Type B pancreatic cell (in vitro differentiated cells): ENCODE measurements at places on chromosomes 2 and 18. TPM values are rescaled to one million over a fixed set of nuclear protein-coding genes. Genes with fewer than 3 reads are reported as not detected.
A peak's percentile ranks its signal among the peaks of the same experiment; 100 is the strongest.

GRCh38 chr2:105287692-105288091 is 41.8 kb downstream of the TGFBRAP1 start:
- peaks cover 5% of the 10 kb centered on the region for H3K4me1 ChIP-seq
- H3K27me3 ChIP-seq: no peaks in the 10 kb centered on the region
- no peak for DNase-seq
- H3K4me3 ChIP-seq: no peak overlapping the region
- peaks cover 18% of the 10 kb centered on the region for H3K36me3 ChIP-seq

- no peak for DNase-seq
- H3K4me1 ChIP-seq: no peaks in the 10 kb centered on the region
- no peak overlapping the region for H3K27ac ChIP-seq
Measured at GRCh38 chr2:135821190-135821589, 15.8 kb downstream of the LCT start.

DNA sequence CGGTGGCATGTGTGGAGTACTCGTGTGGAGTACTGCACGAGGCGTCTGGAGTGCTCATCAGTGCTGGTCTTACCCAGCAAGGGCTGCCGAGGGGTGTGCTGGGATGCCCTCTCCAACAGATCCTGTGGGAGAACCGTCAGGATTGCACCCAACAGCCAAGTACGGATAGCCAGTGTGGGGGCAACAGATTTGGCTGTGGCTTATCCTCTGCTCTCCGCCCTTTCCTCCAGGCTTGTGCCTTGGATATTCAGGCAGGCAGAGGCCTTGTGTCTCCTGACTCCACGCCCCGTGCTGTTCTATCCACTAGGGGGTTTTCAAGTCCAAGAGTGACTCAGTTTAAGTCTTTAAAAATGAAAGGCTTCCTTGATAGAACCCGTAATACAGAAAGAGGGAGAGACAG is 321.0 kb upstream of the HS6ST1 start:
- no peaks in the 10 kb centered on the region for H3K36me3 ChIP-seq
- H3K27me3 ChIP-seq: no peaks in the 10 kb centered on the region
- H3K4me3 ChIP-seq: no peak overlapping the region
- peak overlapping the region; percentile 58 for H3K27ac ChIP-seq
- DNase-seq: no peak
- H3K4me1 ChIP-seq: peaks cover 16% of the 10 kb centered on the region

Gene TTR
- total RNA-seq: 2,711 and 3,458 TPM in 2 replicates

Gene USP40
- 29.1 and 41.5 TPM in 2 replicates for total RNA-seq

DNA sequence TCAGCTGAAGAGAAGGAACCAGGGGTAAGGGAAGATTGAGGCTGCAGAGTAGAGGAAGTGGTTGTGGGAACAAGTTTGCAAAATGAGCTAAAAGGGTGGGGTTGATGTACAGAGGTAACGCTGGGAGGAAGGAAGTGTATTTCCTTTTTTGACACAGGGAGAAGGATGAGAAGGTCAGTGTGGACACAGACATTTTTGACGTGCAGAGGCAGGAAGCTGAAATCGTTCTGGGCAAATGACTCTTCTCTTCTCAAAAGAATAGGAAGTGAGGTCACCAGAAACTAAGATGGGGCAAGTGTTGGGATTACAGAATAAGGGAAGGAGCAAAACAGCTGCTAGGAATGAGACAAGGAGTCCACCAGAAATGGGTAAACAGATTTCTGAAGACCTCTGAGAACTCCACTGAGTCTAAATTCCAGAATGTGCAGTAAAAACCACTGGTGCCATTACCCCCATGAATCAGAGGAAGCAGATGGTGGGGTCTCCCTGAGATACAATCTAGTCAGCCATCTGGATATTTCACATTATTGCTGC is 20.0 kb upstream of the RNF149 start:
- H3K4me1 ChIP-seq: peaks cover 17% of the 10 kb centered on the region
- no peaks in the 10 kb centered on the region for H3K27me3 ChIP-seq
- H3K27ac ChIP-seq: no peak overlapping the region

DNA sequence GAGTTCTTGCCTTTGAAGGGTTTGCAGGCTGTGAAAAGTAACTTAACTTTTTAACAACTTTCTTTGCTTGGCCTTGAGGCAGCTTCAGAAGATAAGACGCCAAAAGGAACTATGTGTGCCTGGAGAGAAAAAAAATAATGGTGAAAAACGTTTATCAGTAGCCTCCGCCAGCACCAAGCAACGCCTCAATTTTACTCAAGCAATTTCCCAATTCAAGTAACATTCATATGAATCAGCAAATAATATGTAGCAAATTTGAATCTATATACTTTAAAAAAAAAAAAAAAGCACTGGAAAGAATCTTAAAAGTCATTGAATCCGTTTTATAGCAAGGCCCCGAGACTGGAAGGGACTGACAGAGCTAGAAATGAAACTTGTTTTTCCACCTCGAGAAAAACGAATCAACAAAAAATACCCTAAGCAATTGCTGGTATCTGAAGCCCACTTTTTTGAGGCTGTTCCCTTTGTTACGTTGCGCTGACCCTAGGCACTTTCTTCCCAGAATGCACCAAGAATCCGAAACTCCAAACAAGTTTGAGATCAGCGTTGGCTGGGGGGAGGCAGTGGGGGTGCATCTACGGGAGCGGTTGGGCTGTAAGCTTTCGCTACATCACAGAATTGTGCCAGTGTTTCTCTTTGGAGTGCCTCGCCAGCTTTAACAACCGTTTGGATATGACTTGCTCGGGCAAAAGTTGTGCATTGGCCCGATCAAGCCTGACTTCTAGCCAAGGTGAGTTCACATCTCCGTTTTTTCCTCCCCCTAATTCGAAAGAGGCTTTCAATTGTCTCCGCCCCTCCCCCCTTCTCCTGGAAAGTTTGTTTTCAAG is 2.7 kb upstream of the TGIF1 start:
- peak; percentile 80 for DNase-seq
- peak overlapping the region; percentile 99 for H3K27ac ChIP-seq

- H3K4me3 ChIP-seq: no peak overlapping the region
- H3K36me3 ChIP-seq: no peaks in the 10 kb centered on the region
- no peak for DNase-seq
- H3K27me3 ChIP-seq: no peaks in the 10 kb centered on the region
- no peaks in the 10 kb centered on the region for H3K4me1 ChIP-seq
Measured at GRCh38 chr2:78281164-78281563, 744.3 kb upstream of the REG3G start.

Gene NEU2
- 0.33 TPM in 1 of 2 replicates, not detected in the other for total RNA-seq

Gene RANBP2
- total RNA-seq: 68.4 and 80.3 TPM in 2 replicates

DNA sequence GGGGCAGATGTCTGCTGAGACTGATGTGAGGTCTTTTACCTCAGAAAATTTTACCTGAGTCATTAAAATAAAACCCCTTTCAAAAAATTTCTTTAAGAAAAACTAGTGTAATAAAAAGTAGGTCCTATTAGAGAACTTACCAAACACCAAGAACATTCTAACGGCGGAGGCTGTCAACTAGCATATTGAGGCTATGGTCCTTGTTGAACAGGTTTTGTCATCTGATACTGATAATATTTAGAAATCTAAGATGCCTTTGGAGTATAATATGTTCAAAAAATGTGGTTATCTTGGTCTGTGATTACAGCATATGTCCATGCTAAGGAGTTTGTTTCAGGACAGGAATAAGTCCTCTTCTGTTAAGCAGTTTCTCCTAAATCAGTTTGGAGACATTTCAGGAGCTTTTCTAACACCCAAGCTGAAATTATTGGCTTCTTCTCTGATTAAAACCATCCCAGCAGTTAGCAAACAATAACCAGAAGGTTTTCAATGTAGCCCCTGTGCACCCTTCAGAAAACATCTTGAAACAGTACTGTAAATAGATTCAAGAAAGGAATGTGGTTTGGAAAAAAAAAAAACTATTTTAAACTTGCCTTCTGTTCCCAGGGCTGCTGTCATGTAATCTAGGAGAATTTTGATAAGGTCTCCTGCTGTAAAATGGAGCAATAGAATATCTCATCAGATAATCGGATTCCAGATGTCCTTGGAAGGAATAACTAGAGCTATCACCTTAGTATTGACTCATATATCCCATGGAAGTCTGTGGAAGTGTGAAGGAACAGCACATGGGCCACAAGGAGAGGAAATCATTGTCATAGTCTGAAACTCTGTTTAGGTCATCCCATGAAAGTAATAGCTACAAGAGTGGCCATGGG is 58.7 kb upstream of the B3GNT2 start:
- no peak overlapping the region for H3K4me3 ChIP-seq
- H3K36me3 ChIP-seq: peaks cover 9% of the 10 kb centered on the region
- peak overlapping the region; percentile 15 for H3K27ac ChIP-seq
- no peaks in the 10 kb centered on the region for H3K27me3 ChIP-seq

GRCh38 chr2:226904592-226904991 is 68.7 kb downstream of the RHBDD1 start:
- no peak for DNase-seq
- no peak overlapping the region for H3K4me3 ChIP-seq
- H3K27me3 ChIP-seq: no peaks in the 10 kb centered on the region

GRCh38 chr18:77133051-77133834 is 660 bp upstream of the MBP start:
- H3K4me3 ChIP-seq: peak overlapping the region; percentile 85
- H3K27ac ChIP-seq: peak overlapping the region; percentile 39
- peaks cover 6% of the 10 kb centered on the region for H3K36me3 ChIP-seq

GRCh38 chr2:218743068-218743467 is 32.4 kb downstream of the TTLL4 start:
- peaks cover 8% of the 10 kb centered on the region for H3K4me1 ChIP-seq
- H3K36me3 ChIP-seq: peaks cover 49% of the 10 kb centered on the region

DNA sequence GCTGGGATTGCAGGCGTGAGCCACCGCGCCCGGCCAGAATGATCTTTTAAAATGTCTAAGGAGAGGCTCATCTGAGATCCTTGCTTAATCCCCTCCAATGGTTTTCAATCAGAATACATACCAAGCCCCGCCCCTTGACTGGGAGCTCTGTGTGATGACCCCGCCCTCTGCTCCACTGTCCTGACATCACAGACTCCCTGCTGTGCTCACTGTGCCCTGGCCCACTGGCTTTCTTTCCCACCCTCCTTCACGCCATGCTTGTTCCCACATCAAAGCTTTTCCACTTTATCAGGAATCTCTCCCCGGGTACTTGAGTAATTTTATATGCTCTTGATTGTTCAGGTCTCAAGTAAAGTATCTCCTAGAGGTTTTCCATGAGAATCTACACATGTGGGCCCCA is 762.3 kb upstream of the ID2 start:
- no peak overlapping the region for H3K27ac ChIP-seq
- H3K36me3 ChIP-seq: no peaks in the 10 kb centered on the region
- H3K4me1 ChIP-seq: peaks cover 4% of the 10 kb centered on the region
- no peak for DNase-seq
- no peak overlapping the region for H3K4me3 ChIP-seq

Gene INPP5D
- total RNA-seq: 18.3 and 40.8 TPM in 2 replicates

DNA sequence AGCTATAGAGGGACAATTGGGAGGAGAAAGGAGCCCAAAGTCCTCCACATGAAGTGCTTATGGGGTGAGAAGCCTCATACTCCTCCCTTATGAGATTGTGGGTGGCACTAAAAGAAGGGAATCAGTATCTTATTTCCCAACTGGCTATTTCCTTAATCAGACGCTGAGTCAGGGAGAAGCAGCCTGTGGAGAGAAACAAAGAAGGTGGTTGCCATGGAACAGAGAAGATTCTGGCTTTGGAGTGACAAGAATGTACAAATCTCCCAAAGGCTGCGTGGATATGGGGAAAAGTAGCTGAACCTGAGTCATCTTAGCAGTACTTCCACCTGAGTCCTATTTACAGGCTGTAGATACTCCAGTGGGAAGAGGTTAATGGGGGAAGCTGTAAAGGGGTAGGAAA is 115.8 kb upstream of the CWC22 start:
- no peak for DNase-seq
- H3K27me3 ChIP-seq: peaks cover 4% of the 10 kb centered on the region
- H3K4me3 ChIP-seq: no peak overlapping the region
- H3K36me3 ChIP-seq: no peaks in the 10 kb centered on the region

GRCh38 chr18:79576686-79577351 is 102.8 kb upstream of the CTDP1 start:
- no peak overlapping the region for H3K4me3 ChIP-seq
- DNase-seq: peak; percentile 66
- H3K4me1 ChIP-seq: peaks cover 3% of the 10 kb centered on the region
- H3K27me3 ChIP-seq: no peaks in the 10 kb centered on the region
- no peak overlapping the region for H3K27ac ChIP-seq

GRCh38 chr18:36814994-36815393 is 13.8 kb downstream of the TPGS2 start:
- no peak overlapping the region for H3K4me3 ChIP-seq
- no peaks in the 10 kb centered on the region for H3K27me3 ChIP-seq

- DNase-seq: no peak
- H3K4me3 ChIP-seq: no peak overlapping the region
- no peaks in the 10 kb centered on the region for H3K4me1 ChIP-seq
- H3K27ac ChIP-seq: no peak overlapping the region
- no peaks in the 10 kb centered on the region for H3K27me3 ChIP-seq
- H3K36me3 ChIP-seq: no peaks in the 10 kb centered on the region
Measured at GRCh38 chr2:107607054-107607453, 219.6 kb upstream of the RGPD4 start.

Gene ACMSD
- 0.14 TPM in 1 of 2 replicates, not detected in the other for total RNA-seq

Gene CCDC148
- total RNA-seq: 0.69 and 3.1 TPM in 2 replicates

- peaks cover 32% of the 10 kb centered on the region for H3K4me1 ChIP-seq
- H3K27me3 ChIP-seq: peaks cover 3% of the 10 kb centered on the region
- H3K27ac ChIP-seq: peak overlapping the region; percentile 19
- peak overlapping the region; percentile 33 for H3K4me3 ChIP-seq
- DNase-seq: no peak
Measured at GRCh38 chr2:236117861-236118269, 50.3 kb downstream of the GBX2 start.

Gene SLC8A1
- total RNA-seq: 21.7 and 42.1 TPM in 2 replicates
